C1 segment of cervical spinal cord (tissue), 14 donors: ENCODE measurements at places on chromosomes 3 and 15.

DNA sequence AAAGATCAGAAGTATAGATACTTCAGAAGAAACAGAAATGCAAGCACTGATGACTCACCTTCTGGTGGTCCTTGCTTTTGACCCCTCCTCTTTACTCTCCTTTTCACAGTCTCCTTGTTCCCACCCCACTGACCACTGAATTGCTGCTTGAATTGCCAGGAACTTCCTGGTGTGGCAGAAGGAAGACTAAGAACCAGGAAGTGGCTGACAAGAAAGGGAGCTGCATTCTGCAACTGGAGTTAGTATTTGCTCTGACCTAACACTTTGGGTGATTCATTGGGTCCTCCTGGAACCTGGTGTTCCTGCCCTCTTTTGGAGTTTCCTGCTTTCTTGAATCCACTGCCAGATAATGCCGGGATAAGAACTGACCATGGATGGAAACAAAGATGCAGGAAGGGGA, 23.0 kb downstream of the KY start:
- no peak for DNase-seq

DNA sequence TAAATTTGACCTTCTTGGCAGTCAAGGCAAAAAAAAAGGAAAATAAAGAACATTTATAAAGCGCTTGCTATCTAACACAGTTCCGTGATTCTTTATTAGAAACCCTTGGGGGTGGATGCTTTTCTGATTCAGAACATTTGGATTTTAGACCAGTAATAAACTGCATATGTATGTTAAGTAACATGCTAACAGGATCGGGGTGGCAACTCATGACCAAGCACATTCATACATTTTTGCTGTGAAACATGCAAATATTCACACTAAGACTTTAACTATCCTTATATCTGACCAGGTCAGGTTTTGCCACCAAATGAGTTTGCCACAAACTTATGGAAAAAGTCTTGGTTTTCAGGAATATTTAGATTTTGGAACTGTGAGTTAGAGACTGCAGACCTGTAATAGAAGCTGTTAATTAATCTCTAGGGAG, 30.4 kb upstream of the KLF13 start:
- no peak for DNase-seq

- no peak for DNase-seq
These were observed 52.1 kb upstream of the IL12A start for GRCh38 chr3:159936541-159936940.

- DNase-seq, result no peak
These were observed 133.1 kb downstream of the SMAD6 start for GRCh38 chr15:66834881-66835878.

DNA sequence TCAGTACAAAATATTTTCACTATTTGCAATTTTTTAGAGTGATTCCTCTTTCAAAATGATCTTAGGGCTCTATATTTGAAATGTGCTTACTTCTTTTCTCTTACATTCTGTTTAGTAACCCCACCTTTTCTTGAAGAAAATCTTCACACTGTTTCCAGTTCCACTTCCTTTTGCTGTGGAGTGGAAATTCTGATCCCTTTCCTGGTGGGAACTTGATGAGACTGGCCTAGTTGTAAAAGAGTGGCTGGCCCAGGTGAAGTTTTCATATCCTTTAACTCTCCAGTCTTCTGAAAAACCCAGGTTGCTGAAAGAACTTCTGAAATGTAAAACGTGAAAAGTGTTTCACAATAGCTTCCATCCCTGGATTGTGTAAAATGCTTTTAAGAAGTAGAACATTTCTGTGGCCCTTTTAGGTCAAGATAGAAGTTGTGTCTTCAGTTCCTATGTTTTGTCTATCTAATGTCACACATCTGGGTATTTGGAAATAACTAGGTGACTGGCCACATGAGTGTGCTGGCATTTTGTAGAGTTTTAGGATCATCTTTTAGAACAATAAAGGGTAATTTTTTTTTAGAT, 84.8 kb upstream of the LRIG1 start:
- DNase-seq, result no peak

GRCh38 chr3:133620066-133620784, 41.5 kb downstream of the TOPBP1 start:
- DNase-seq, result no peak

- DNase-seq, result no peak
These were observed 1390.9 kb upstream of the CADM2 start for GRCh38 chr3:83567935-83568334.

GRCh38 chr15:101433396-101433795, 56.1 kb downstream of the PCSK6 start:
- DNase-seq, result no peak

- no peak for DNase-seq
These were observed 534.2 kb downstream of the ZIC1 start for GRCh38 chr3:147943265-147943945.

GRCh38 chr3:108406661-108407206, 103.7 kb downstream of the MYH15 start:
- peak; percentile 20 for DNase-seq

- no peak for DNase-seq
These were observed 58.5 kb upstream of the PLXNA1 start for GRCh38 chr3:126924458-126924857.

- no peak for DNase-seq
These were observed 68.0 kb downstream of the CDC25A start for GRCh38 chr3:48120223-48120622.

- DNase-seq, result no peak
These were observed 699.6 kb downstream of the FHIT start for GRCh38 chr3:60551455-60552209.

DNA sequence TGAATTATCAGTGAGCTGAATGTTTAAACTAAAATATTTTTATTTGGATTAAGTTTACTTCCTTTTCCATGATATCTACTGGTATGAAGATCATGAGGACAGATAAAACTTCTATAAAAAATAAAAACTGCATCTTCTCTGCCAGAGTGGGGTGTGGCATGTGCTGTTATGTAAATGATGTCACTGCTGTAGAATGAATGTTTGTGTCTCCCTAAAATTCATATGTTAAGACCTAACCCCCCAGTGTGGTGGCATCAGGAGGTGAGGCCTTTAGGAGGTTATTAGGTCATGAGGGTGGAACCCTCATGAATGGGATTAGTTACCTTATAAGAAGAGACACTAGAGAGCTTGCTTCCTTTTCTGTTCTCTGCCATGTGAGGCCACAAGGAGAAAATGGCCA, 178.7 kb upstream of the DPH6 start:
- no peak for DNase-seq

DNA sequence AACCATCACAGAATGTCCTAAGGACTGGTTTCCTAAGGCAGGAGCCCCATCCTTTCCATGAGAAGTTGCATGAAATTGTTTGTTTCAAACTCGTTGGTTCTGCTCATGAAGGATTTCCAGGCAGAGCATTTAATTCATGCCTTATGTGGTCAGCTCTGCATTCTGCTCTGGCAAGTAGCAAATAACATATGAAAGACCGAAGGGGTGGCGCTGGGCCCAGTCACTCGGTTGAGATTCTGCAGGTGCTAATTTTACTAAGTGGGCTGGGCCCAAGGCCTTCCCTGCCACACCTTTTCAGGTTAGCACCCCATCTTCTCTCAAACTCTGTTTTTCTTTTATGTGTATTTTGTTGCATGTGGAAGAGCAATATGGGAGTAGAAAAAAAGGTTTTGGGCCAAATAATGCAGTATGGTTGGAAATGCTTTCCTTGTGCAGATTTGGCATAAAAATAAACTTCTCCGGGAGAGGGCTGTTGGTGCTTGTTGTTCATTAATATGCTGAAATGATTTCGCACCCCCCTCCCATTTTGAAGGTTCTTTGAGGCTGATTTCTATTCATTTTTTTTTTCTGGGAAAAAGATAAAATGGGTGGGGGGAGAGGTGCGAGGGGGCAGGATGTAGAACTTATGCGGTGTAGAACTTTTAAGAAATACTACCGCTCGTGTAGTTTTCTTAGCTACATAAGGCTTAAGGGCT, 182.9 kb upstream of the FEZF2 start:
- DNase-seq, result no peak

DNA sequence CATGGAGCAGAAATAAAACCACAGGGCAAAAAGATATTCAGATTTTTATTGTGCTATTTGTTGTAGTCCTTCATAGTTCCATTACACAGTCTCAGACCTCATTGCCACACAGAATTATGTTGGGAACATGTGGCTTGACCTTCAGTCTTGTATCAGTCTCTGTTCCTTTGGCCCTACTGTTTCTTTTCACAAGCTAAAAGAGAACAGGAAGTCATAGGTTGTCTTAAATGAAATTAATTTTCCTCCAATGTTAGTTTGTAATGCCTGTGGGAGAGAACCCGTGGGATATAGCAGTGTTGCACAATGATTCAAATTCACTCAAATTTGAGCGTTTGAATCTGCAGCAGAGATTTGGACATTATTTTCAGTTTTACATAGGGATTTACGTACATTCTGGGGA, 359.9 kb downstream of the LRTM1 start:
- no peak for DNase-seq

GRCh38 chr3:97896547-97896946, 74.7 kb downstream of the CRYBG3 start:
- no peak for DNase-seq

DNA sequence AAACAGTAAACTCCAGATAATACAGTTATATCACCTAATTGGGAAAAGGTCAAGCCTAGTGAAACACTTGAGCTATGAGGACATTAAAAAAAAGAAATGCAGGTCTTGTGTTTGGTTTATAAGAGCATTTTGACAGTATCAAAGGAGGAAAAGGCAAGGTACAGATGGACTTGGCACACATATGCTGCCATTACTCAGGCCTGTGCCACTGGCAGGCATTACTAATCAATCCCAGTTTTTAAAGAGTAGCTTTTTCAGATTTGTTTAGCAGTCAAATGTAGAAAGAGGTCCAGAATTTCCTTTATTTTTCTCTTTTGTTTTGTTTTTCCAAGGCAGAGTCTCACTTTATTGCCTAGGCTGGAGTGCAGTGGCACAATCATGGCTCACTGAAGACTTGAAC, 38.9 kb downstream of the MDFIC2 start:
- no peak for DNase-seq

DNA sequence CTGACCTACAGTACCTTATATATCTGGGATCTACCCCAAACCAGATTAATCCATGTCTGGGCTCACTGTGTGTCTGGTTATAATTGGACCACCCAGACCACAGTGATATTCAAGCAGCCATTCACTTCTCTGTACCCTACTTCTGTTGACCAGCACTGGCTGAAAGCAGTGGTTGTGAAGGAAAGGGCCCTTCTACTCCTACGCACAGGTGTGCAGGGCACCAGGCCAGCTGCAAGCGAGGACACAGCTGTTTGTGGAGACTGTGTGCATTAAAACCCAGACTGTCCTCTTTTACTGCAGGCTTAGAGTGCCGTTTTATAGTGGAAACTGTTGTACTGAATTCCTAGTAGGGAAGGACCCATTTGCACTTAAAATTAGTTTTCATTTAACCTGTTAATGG, 29.5 kb downstream of the CTDSPL start:
- DNase-seq, result no peak

- no peak for DNase-seq
These were observed 286.4 kb upstream of the BCHE start for GRCh38 chr3:166123576-166123975.
